ENCODE measurements at places on chromosomes 6 and 20.

GRCh38 chr6:72425003-72425681 lies 196.7 kb upstream of the KCNQ5 start:
- DNase-seq, result peak; percentile 42

DNA sequence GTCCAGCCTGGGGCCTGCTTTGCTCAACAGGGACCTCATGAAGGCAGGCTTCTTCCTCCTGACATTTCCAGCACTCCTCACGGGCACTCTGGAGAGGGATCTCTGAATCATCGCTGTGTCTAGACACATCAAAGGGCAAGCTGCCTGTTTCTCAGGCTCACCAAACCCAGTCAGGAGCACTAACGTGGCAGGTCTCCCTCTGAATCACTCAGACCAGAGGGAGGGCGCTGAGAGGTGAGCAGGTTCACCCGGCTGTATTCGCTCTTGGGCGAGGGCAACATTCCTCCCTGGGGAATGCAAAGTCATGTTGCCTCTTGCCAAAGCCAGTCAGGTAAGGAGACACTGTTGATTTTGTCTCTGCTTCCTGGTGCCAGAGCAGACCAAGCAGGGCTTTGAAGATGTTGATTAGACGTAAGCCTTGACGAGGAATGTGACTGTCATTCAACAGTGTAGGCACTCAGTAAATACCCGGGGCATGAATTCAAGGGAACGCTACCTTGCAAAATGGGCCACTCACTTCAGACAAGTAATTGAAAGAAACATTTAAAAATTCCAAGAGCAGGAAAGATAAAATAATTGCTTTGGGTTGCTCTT lies 50.1 kb downstream of the CYP24A1 start:
- peak; percentile 99 for DNase-seq

GRCh38 chr6:66264376-66264775 lies 557.4 kb upstream of the EYS start:
- no peak for DNase-seq

- DNase-seq, result peak; percentile 7
Measured at GRCh38 chr20:14947946-14948345, 610.5 kb upstream of the FLRT3 start.

DNA sequence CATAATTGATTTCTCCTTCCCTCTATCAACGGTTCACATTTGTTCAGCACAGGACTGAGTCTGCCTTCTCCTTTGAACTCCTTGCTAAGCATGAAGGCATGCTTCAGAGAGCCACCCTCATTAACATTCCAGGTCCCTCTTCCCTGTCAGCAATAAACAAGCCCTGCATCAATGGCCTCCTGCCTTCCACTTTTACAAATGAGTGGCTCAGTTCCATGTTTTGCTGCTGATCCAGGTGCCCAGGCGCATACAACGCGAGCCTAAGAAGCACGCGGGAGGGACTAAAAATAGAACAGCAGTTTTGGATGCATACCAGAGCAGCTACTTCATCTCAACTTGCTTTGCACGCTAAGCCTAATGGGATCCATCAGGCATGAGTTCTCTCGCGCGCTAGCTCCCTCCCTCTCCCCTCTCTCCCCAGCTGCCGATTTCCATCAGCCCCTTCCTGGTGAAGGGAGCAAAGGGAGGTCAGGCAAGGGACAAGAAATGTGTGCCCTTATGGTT lies 53.4 kb downstream of the TRAF3IP2 start:
- peak; percentile 95 for DNase-seq

DNA sequence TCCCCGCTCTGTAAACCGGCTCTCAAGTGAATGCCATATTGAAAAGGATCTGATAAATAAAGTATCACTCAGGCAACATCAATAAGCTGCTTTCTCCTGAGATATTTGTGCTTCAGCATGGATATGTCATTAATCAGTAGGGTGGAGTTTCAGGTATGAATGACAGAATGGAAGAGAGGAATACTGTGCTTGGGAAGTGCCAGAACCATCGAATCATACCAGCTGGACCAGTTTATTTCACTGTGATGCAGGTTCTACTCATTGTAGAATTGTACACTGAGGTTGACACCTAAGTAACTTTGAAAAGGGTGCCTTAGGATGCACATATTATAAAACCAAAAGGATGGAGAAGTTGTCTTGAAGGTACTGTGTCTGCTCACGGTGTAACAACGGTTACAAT lies 17.9 kb upstream of the TBC1D7 start:
- no peak for DNase-seq

- DNase-seq, result no peak
Measured at GRCh38 chr6:1143655-1144054, 168.2 kb upstream of the FOXQ1 start.

DNA sequence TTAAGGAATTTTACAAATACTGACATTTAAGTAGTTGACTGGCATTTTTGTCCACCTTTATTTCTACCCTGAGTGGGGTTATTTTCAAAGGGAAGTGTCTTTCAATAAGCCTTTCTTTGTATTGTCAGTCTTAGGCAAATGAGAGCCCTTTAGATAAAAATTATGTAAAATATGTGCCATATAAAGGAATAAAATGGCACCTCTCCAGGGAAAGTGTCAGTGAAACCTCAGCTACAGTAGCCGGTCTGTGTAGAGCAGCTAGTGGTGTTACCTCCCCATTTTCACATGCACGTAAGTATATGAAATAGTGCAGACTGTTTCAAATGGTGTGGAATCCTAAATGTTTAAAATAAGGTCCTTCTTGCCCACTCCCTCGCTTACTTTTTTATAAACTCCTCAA lies 5.0 kb downstream of the FAM217B start:
- peak; percentile 30 for DNase-seq

GRCh38 chr20:40563296-40563950 lies 125.6 kb downstream of the MAFB start:
- peak; percentile 59 for DNase-seq

DNA sequence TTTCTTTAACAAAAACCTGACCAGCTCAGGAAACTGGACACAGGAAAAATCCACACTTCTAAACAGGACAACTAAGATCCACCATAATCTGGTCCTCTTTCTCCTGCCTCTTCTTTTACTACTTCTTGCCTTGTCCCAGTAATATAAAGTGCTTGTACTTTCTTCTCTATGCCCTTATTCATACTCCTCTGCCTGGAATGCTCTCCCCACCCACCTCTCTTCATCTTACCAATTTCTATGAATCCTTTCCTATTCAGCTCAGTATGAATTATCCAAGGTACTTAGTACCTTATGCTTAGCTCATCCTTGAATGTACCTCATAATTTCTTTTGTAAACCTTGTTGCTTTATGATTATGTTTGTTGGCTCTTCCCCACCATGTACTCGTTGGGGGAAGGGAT lies 159.4 kb downstream of the CDK19 start:
- no peak for DNase-seq

GRCh38 chr6:24689964-24690363 lies 23.1 kb downstream of the ACOT13 start:
- DNase-seq, result peak; percentile 28

DNA sequence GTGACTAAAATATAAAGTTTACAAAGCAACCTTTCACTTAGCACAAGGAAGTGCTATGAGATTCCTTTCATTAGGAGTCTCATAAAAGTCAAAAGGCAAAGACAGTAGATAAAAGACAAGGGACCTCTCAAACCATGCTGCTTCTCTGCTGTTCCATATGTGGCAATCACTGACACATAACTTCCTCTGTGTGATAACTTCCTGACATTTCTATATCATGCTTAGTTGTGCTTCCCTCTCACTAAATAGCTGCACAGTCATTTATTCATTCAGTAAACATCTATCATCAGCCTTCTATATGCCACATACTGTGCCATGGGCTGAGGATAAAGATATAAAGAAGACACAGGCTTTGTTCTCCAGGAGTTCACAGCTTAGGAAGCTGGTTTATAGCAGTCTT lies 214.8 kb upstream of the GRIK2 start:
- DNase-seq, result no peak

DNA sequence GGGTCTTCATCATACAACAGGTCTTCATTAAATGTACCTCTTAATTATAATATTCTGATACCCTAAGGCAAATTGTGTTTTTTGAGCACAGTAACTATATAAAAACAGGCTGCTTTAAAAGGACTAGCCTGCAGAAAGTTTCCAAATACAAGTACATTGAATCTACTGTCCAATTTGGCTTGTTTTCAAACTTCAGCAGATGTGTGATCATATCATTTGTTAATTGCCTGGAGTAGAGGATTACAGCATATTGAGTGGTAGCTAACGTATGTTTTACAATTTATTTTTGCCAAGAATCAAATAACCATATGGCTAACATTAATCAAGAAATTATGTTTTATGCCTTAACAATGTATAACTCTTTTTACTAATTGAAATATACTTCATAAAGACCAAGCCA lies 12.6 kb downstream of the TINAG start:
- DNase-seq, result no peak

GRCh38 chr6:119043783-119044182 lies 34.7 kb downstream of the FAM184A start:
- no peak for DNase-seq

- DNase-seq, result no peak
Measured at GRCh38 chr6:157550114-157550989, 169.4 kb downstream of the ZDHHC14 start.
